H7 (cell line): ENCODE measurements at places on chromosomes 3 and 15. TPM values are rescaled to one million over a fixed set of nuclear protein-coding genes. Genes with fewer than 3 reads are reported as not detected.

DNA sequence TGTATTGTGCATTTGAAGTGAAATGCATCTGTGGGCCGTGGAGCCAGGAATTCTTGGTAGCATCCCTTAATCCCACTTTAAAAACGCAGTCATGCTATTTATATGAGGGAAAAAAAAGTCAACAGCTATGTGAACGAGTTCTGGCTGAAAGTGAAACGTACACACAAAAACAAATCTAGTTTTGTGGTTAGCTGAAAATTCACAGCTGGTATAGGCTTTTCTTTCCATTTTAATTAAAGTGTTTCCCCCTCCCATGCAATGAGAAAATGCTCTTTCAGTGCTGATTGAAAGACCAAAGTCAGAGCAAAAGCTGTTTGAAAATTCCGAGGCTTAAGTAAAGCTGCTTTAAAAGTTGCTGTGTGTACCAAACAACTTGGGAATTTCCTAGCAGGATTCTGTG lies 297.4 kb downstream of the PLCL2 start:
- no peak for DNase-seq

DNA sequence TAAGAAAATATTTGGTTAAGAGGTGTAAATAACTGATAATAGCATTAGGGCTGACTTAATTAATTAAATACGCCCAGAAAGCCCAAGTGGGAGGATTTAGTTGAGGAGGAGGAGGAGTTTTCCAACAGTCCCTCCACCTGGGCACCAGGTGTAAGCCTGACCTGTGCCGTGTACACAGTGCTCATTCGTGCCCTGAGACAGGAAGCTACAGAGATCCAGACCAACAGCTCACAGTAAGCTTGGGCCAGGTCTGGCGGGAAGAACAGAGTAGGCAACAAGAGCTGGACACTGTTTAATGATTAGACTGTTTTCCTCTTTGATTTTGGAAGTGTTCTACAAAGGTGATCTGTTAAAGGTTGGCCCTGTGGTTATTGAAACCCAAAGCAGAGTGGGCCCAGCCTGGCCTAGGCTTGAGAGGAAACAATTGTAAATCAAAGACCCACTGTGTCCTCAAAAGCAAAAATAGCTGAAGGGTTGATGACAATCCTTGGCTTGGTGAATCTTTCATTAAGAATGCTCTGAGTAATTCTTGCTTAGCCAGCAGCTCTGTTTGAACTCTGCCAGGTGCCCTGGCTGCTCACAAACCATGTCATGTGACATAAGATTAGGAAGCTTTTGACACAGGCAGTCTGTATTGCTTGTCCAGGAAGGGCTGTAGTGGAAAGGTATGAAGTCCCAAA lies 13.8 kb downstream of the SQOR start:
- no peak for DNase-seq

GRCh38 chr3:138467931-138468330 lies 33.5 kb downstream of the ESYT3 start:
- DNase-seq, result no peak

The MAP1A gene
- total RNA-seq, result 0.67 and 1.8 TPM in 2 replicates

DNA sequence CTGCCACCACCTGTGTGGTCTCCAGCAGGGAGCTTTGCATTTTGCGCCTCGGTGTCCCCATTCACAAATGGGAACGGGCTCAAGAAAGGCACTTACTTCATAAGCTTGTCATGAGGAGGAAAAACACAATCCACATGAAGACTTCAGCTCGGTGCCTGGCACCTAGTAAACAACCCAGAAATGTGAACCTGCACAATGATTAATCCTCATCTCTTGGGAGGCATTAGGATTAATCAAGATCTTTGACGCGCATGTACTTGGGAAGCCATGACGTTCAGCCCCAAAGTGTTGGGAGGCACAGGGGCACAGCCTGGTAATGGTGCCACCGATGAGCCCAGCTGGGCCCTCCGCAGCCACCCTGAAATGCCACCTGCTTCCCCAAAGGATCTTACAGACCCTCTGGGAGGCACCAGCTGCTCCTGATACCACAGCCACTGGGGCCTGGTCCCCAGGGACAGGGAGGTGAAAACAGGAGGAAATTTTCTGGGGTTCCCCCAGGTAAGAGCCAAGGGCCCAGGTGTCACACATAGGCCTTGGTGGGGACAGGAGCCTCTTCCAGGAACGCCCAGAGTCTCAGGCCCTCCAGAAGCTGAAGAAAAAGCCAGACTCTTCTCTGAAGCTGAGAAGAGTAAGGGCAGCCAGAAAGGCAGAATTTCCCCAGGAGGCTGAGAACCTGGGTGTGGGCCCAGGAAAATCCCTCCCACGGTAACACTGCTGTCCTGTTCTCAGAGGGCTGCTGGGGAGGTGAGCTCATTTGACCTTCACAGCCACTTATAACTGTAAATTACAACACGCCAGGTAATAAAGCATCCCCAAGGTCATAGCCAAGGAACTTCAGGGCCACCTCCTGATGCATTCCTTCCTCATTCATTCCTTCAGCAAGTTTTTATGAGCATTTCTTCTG lies 507.5 kb downstream of the SHQ1 start:
- DNase-seq, result no peak

The RAP2B gene
- 13.7 and 16.4 TPM in 2 replicates for total RNA-seq
